ENCODE measurements at places on chromosomes 4 and X.
A peak's percentile ranks its signal among the peaks of the same experiment; 100 is the strongest.

DNA sequence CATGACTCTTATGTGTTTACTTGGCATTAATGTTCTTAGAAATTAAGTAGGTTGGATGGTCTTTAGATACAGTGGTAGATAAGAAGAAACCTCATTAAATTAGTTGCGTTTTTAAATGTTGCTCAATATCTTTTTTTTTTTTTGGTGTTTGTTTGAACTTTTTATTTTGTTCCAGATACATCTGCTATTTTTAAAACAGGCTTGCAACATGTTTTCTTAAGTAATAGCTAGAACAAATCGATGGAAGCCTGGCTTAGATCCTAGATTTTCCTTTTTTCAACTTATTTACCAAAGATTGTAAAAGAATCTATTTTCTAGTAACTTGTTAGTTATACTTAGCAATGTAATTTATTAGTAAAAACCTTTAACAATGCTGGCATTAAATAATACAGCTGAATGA, 9.3 kb downstream of the CNKSR2 start:
- no peak for DNase-seq

DNA sequence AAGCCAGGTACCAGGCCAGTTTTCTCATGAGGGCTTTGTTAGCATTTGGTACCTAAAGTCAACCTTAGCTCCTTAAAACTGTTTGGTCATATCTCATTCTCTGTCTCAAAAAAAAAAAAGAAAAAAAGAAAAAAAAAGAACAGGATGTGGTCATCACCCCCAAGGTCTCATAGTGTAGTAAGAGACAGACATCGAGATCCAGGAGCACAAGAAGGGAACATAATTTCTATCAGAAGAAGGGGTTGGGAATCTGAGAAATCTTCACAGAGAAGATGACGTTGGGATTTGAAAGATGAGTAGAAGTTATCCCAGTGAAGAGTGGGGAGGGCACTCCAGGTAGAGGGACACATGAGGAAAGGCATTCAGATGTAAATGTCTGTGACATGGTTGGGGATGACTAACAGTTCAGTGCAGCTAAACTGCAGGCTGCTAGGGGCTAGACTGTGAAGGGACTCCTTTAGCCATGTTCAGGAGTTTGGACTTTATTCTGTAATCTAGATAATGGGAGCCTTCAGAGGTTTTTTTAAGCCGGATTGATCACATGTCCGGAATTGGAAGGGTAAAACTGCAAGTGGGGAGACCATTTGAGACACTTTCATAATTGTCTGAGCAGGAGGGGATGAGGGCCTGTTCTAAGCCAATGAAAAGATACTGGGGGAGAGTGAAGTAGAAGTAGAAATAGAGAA, 26.9 kb upstream of the GJB1 start:
- DNase-seq: no peak

- DNase-seq: peak; percentile 83
Observed at GRCh38 chr4:165355900-165356300, 22.9 kb upstream of the CPE start.

- DNase-seq: no peak
Observed at GRCh38 chr4:38857354-38858096, 908 bp upstream of the TLR6 start.

DNA sequence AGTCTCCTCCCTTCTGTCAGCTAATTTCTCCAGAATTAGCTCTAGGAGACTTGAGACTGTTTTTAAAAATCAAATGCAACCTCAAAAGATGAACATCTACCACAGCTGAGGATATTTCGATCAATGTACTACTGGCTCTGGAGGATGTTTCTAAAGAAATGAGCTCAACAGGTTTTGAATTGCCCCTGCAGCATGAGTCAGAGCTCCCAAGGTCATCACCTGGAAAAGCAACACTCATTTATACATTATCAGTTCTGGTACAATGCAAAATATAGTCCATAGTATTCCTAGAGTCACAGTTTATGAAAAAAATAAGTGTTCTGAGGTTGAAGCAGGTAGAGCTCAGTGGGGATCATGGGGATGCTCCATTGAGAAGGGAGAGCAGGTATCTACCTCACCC, 50.8 kb upstream of the MCF2 start:
- no peak for DNase-seq

GRCh38 chrX:87528487-87528886, 10.9 kb downstream of the KLHL4 start:
- no peak for DNase-seq

DNA sequence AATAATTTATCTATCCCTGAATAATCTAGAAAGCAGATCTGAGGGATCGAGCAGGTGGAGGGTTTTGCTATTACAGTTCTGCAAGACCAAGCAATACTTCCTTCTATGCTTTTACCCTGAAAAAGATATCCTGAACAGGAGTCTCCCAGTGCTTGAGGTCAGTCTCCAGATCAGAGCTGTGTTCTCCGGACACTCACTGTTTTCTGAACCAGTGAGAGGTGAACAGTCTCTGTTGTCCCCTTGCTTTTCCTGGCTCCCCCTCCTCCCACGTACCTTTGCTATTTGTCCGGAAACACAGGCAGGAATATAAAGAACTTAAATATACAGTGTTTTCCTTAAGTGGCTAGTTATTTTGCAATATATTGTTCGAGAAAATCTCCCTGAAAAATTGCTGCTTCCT, 116.6 kb downstream of the ATXN3L start:
- DNase-seq: no peak

DNA sequence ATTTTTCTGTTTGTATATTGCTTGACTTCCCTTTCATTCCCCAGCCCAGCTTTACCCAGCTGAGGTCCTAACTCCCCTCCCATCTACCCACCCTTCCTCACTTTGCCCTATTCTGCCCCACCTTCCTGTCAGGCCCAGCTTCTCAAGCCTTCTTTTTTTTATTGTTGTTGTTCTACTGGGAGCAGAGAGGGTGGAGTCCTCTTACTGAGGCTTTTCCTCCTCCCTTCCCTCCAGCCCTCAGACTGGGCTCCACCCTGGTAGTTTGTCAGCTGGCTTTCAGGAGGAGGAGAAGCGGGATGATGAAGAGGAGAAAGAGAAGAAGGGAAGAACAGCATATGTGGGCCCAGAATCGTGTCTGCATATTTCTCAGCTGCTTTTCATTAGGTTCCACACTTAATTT, 3.2 kb upstream of the KLF8 start:
- no peak for DNase-seq

DNA sequence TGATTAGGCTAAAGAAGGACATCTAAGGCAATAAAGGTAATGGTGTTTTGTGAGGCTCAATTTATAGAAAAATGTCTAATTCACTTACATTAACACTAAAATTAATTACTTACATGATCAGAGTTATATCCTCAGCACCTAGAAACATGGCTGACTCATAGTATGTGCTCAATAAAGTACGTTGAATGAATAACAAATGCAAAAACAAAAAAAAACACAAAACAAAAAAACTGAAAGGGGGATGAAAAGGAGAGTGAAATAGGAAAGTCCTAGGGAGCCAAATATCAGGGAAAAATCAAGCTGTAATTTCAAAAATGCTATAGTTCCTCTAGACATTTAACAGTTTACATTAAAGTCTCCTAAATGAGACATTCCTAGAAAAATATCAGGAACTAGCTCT, 18.7 kb downstream of the MBNL3 start:
- no peak for DNase-seq

DNA sequence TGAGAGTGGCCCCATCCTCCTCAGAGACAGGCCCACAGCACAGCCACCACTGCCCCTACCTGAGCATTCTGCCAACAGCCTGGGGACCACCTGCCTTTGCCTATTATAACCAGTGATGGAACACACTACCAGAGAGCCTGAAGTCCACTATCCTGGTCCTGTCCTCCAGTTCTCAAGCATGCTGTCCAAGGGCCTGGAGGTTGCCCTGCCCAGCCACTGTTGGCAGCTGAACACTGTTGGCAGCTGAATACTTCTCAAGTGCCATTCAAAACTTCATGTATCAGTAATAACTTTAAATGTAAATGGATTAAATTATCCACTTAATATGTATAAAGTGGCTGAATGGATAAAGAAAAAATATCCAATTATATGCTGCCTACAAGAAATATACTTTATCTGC, 194.3 kb upstream of the JADE1 start:
- DNase-seq: no peak

DNA sequence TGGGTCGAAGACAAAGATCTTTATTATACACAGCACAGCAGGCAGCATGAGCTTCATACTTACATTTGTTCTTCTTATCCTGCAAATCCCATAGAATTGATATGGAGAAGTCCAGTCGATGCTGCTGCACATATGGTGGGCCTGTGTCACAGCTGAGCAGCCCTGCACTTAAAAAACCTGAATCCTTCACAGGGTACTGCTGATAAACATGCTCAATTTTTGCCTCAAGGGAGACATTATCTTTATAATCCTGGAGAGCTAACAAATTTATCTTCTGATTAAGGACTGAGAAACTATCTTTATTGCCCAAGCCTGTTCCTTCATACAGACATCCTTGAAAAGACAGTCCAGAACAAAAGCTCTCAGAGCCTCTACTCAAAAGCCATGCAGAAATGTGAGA, 434.4 kb upstream of the FAM47C start:
- DNase-seq: no peak

- peak; percentile 1 for DNase-seq
Observed at GRCh38 chrX:23483396-23483795, 148.7 kb downstream of the PTCHD1 start.

DNA sequence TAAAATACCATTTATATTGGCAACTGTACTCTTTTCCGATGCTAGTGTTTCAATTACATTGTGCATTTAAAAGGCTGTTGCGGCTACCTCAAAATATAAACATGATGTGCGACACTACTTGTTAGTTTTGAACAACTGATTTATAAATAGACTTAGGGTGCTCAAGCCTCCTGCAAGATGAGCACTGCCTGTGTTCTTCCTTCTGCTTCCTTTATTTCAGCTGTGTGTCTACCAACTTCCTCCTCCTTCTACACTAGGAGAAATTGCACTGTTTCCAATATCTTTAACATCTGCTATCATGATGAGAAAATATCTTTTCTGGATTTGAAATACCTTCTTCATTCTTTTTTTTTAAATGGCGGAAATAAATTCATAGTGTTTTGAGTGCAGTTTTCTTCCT, 24.0 kb downstream of the TET2 start:
- DNase-seq: no peak

GRCh38 chr4:93263166-93263565, 565.4 kb upstream of the ATOH1 start:
- peak; percentile 76 for DNase-seq

DNA sequence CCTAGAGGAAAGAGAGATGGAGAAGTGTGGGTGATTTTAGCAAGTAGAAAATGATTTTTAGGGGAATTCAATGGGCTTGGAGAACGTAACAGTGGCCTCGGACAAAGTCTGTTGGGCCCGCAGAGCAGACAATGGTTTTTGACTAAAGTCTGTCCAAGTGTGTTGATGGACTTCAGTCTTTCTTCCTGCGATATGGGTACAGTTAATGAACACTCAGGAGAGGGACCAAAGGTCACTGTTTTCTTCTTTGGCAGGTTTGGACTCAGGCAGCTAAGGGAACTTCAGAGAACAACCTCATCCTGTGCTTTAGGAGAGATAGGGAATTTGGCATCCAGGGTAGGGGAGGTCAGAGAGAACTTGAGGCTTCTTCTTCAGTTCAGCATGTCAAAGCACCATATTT, 38.0 kb downstream of the CC2D2A start:
- DNase-seq: no peak

DNA sequence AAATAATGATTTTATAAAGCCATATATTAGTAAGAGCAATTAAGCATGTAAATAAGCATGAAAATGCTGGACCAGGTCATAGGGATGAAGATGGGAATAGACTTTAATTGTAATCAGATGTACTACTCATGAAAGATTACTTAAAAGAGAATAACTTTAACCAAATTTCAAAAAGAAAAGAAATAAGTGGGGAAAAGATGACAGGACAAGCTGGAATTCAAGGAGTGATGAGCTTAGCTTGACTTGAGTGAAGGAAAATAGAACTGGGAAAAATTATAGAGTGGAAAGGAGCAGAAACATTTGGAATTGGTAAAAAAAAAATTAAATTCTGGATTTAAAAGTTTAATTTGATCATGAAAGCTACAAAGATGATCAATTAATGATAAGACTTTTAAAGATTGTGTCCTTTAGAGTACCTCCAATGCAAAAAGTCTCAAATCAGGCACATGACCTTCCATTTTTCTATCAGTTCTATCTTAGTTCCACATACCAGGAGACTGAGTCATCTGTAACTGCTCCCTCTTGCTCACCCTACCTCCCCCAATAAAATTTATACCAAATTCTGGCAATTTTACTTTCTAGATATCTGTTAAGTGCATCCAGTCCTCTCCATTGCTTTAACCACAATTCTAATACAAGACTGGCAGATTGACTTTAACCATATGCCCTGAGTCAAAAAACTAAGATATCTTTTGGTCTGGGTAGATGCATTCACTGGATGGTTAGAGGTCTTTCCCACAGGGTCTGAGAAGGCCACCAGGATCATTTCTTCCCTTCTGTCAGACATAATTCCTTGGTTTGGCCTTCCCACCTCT, 56.4 kb upstream of the SLIT2 start:
- DNase-seq: no peak

DNA sequence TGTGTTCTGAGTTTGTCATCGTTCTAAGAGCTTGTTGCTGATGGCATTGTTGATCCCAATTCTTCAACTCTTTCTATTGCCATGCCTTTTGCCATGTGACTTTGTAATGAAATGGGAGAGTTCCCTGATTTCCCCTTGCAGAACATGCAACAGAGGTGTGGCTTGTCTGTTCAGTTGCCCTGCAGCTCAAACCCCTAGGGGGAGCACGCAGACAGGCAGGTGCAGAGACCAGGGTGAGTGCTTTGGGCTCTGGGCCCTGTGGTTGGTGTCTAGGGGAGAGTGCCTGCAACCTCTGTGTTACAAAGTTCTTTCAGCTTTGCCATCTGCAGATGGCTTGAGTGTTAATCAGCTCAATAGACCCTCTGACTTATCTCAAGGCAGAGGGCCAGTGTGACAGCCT, 332.7 kb downstream of the MID1IP1 start:
- DNase-seq: peak; percentile 56

- DNase-seq: no peak
Observed at GRCh38 chrX:29308726-29309125, 721.5 kb downstream of the IL1RAPL1 start.

DNA sequence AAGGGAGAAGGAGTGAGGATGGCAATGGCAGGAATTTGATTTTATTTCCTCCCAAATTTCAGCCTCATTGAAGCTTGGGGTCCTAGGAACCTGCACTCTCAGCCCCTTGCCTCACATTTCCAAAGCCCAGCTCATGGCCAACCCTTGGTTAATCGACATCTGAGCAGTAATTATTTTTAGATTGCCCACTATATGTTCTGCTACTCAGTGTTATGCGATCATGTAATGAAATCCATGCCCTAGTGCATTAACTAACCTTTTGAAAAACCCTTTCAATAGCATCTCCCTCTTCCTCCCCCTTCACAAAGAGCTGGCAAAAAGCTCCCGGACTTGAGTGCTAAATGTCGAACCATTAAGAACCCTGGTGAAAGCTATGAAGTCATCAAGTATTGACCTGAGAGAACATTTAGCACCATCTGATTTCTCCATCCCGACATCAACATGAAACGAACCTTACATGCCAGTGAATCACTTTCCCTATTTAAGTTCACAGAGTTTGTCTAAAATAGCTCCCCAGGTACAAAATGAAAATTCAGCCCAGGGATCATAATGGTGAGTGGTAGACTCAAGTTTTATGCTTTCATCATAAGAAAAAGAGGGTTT, 59.2 kb upstream of the RPS6KA3 start:
- DNase-seq: no peak

GRCh38 chr4:917466-917865, 14.7 kb downstream of the GAK start:
- no peak for DNase-seq

Data from NCI-H69 (cell line).